Stimulated activated CD8-positive, alpha-beta memory T cell treated with anti-CD3 and anti-CD28 coated beads, Interleukin-15, amount 100 ng/mL, for 24 hours (primary cell): ENCODE measurements at places on chromosomes 5 and 9.

DNA sequence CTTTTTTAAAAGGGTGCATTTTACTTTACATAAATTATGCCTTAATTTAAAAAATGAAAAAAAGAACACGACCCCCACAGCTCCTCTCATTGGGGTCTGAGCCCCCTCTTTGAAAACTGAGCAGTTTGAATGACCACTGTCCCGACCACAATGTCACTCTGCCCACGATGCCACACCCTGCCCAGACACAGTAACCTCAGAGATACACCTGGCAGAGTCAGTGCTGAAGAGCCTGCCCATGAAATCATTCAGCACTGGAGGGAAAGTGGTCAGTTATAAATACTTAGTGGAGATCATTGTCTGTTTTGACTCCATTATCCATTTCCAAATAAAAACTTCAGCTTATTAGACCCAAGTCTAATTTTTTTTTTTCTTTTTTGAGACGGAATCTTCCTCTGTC is 49.3 kb downstream of the DNAJC21 start:
- no peak for DNase-seq

DNA sequence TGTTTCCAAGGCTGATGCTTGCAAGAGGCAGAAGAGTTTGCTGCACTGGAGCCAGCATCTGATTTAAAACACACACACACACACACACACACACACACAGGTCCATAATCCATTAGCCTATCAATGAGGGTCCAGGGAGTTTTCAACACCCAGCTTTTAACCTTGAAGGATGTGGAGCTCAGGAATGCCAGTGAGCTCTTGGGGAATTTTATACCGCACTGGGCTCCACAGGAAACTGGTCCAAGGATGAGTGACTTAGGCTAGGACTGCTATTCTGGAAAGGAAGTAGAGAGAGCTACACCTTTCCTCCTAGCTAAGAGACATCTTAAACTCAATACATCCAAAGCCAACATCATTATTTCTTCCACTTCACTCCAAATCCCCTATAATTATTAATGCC is 942 bp upstream of the NRG2 start:
- DNase-seq = no peak

DNA sequence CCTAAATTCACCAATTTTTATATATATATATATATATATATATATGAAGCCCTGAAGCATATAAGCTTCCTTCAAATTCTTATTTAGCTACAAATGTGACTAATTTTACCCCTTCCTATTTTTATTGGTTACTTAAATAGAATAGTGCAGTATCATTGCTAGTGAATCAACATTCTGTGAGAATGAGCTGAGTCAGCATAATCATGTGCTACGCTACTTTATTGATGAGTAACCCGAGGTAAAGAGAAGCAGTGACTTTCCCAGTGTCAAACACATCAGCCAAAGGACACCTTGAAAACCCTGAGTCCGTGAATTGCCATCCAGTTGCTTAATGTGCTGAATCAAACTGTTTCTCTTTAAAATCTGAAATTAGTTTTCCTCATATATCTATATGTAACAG is 546.2 kb downstream of the DMRTA1 start:
- DNase-seq = no peak

DNA sequence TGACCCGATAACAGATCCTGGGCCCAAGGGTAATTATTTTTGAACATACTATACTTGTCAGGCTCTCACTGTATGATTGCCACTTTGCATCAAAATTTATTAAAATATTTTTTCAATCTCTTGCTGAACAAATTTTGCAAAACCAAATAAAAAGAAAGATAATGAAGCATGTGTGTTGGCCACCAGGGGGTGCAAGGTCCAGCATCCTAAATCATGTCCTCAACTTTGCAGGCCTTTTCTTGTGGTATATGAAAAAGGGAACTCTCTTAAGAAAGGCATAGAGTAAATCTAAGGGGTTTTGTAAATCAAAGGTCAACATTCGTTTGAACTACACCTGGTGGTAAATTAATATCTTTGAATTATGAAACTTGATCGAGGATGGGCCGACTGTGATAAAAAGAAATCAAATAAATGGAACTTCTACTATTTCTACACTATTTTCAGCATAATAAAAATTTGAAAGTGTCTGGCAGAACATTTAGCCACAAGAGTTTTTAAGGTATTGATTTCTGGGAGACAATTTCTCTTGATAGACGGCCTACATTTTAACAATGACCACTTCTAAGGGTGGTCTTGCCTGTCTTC is 676.5 kb downstream of the DMRTA1 start:
- no peak for DNase-seq

GRCh38 chr9:117080765-117081390 is 334.0 kb downstream of the ASTN2 start:
- DNase-seq = no peak

DNA sequence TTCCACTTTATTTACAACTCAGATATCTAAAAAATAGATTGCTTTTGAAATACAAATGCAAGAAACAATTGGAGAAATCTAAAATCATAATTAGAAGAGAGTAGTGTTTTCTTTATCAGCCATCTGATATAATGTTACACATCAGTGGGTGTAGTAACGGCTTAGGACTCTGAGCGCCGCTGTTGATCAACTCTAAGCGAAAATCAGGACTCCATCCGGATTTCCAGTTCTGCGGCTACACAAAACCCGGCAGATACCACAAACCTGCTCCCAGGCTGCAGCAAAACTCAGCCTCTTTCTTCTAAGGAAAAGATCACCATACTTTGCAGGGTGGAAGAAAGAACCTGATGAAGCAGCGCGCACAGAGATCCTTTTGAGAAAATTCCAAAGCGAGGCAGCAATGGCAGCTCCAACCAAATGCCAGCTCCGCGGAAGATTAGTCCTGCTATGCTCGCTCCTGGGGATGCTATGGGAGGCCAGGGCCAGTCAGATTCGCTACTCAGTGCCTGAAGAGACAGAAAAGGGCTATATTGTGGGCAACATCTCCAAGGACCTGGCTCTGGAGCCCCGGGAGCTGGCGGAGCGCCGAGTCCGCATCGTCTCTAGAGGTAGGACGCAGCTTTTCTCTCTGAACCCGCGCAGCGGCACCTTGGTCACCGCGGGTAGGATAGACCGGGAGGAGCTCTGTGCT is at the start of gene PCDHGA9:
PCDHGA9 (plus strand) TSS at position 226 of the 691 bp plus-strand sequence; CDS start at position 401, 175 bp downstream.
- DNase-seq = no peak

GRCh38 chr5:21195145-21195544 is 1207.1 kb upstream of the CDH18 start:
- DNase-seq = no peak

DNA sequence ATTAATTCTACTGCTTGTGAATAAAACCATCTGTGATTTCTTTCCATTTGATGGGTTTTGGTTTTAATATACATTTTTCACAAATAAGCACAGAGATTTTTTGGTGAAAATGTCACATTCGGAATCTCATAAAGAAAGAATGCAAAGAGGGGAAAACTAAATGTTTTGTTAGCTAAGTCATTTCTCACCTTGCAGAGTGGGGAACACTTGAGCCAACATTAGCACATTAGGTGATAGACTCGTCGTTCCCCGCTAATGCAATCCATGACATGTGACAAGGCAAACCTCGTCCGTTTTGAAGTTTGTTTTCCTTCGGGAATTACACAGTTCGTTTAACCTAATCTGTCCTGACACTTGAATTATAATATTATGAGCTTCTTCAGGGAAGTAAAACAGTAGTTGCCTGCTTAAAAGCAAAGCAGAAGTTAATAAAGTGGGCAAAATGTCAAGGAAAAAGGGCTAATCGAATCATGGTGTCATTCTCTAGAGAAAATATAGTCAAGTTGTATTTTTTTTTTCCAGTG is 95.8 kb upstream of the LMX1B start:
- no peak for DNase-seq

- DNase-seq = no peak
These were observed 18.0 kb downstream of the RPS14 start for GRCh38 chr5:150431574-150431973.

DNA sequence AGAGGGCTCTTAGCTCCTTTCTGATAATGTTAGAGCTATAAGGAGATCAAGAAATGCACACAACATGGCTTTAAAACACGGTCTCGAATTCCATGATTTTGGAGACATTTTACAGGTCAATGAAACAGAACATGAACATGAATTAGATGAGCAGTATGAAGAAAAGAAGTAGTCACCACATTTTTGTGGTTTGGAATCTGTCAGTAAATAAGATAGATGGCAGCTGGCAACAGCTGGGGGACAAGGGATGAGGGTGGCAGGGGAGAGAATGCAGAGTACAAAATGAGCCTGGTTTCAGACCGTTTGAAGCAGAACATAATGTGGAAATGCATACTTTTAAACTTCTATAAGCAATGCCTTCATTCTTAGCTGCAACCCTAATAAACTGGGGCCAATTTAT is 107.1 kb downstream of the OXCT1 start:
- DNase-seq = no peak

- DNase-seq = no peak
These were observed 1728.3 kb upstream of the CDH9 start for GRCh38 chr5:28766565-28767158.

GRCh38 chr9:115923903-115924668 is 229.5 kb upstream of the PAPPA start:
- DNase-seq = no peak
